Stromal cell of bone marrow (primary cell): ENCODE measurements at places on chromosomes 2 and 18.
A peak's percentile ranks its signal among the peaks of the same experiment; 100 is the strongest.

DNA sequence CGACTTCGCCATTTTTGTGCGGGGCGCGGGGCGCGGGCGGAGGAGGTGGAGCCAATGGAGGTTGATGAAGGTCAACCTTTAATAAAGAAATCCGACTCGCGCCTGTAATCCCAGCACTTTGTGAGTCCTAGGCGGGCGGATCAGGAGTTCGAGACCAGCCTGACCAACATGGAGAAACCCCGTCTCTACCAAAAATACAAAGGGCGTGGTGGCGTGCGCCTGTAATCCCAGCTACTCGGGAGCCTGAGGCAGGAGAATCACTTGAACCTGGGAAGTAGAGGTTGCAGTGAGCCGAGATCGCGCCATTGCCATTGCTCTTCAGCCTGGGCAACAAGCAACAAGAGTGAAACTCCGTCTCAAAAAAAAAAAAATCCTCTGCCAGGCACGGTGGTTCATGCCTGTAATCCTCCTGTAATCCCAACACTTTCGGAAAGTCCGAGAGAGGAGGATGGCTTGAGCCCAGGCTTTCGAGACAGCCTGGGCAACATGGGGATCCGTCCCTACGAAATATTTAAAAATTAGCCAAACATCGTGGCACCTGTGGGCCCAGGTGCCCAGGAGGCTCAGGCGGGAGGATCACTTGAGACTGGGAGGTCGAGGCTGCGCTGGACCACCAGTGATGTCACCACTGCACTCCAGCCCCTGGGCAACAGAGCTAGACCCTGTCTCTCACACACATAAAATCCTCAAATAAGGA lies 493 bp upstream of the PREB start:
- DNase-seq, result no peak

GRCh38 chr18:63368611-63369010 lies 1.6 kb upstream of the KDSR start:
- DNase-seq, result no peak

DNA sequence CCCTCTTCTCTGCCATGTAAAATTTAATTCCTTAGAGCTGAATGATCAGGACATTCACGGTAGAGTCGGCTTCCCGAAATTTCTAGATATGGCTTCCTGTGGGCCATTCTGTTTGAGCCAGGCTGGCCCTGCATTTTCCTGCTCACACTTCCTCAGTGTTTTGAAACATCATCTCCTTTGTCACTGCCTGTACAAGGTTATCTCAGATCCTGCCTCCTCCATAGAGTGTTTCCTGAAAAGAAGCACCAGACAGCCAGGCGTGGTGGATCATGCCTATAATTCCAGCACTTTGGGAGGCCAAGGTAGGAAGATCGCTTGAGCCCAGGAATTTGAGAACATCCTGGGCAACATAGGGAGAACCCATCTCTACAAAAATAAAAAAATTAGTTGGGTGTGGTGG lies 43.6 kb downstream of the GRHL1 start:
- no peak for DNase-seq

- DNase-seq, result peak; percentile 73
Observed at GRCh38 chr18:74378179-74378682, 62.6 kb downstream of the C18orf63 start.

DNA sequence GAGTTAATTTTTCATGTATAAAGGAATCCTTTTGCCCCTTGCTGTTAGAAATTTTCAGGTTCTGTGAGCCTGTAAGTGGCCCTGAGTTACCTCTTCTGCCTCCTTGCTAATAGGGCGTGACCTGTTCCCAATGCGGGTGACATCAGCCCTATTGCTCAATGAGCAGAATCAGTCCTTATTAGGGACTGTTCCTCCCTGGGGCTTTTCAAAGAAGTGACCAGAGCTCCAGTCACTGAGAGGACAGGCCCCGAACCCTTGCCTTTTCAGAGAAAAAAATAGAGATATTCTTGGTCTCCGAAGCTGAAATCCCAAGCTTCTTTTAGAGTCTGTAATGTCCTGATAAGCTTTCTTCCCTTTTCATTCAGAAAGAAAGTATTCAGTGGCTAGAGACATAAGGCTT lies 8.2 kb upstream of the APOB start:
- no peak for DNase-seq

GRCh38 chr2:118766871-118767270 lies 80.6 kb downstream of the EN1 start:
- DNase-seq, result no peak

DNA sequence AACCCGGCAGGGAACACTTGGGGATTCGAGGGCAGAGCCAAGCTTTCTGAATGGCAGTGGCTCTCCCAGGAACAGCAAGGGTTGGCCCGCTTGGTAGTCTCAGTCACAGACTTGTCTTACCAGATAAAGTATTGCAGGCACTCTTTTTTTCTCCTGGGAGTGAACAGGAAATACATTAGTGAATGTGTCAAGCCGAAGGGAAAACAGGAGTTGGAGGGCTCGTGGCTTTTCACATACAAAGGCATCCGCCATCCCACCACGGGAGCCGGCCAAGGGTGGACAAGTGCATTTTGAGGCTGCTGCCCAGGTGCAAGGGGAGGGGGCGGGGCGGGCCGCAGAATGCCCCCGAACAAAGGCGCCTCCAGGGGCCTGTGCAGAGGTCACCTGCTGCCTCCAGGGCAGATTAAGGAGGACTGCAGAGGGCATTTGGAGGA lies 163.3 kb upstream of the SIX3 start:
- DNase-seq, result no peak

DNA sequence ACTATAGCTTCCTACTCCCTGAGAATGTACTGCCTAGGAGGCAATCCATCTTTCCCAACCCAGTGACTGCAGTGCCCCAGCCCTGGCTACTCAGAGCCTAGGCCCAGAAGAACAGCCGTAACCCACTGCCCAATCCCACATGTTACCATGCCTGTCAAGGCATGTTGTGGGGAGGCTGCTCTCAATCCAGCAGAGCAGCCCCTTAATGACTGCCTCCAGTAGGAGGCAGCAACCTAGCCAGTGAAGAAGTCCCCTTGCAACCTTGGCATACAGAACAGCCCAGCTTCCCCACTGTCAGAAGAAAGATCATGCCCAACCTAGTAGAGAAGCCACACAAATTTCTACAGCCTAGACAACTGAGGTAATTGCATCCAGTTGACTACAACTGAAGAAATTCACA lies 44.2 kb upstream of the CDH7 start:
- no peak for DNase-seq
